ENCODE measurements at places on chromosomes 1 and 21. TPM values are rescaled to one million over a fixed set of nuclear protein-coding genes. Genes with fewer than 3 reads are reported as not detected.
A peak's percentile ranks its signal among the peaks of the same experiment; 100 is the strongest.

EVA1C gene
- 21.8 TPM for total RNA-seq

TMEM82 gene
- total RNA-seq = not detected

PAQR6 gene
- 1.4 TPM for total RNA-seq

DNA sequence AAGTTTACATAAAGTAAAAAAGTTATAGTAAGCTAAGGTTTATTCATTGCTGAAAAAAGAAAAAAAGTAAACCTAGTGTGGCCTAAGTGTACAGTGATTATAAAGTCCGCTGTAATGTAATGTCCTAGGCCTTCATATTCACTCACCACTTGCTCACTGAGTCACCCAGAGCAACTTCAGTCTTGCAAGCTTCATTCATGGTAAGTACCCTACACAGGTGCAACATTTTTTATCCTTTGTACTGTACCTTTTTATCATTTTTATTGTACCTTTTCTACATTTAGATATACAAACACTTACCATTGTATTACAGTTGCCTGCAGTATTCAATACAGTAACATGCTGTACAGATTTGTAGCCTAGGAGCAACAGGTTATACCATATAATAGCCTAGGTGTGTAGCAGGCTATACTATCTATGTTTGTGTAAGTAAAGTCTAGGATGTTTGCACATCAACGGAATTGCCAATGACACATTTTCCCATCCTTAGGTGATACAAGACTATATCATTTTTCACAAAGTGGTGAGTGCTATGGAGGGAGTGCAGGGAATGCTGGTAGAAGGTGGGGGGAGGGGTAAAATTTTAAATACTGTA is 58.0 kb upstream of the DMRTA2 start:
- H3K4me3 ChIP-seq = no peak overlapping the region
- no peaks in the 10 kb centered on the region for H3K27me3 ChIP-seq
- DNase-seq = no peak
- no peaks in the 10 kb centered on the region for H3K4me1 ChIP-seq
- no peaks in the 10 kb centered on the region for H3K36me3 ChIP-seq
- no peak overlapping the region for H3K27ac ChIP-seq

CYP4Z1 gene
- total RNA-seq = 0.47 TPM

DNA sequence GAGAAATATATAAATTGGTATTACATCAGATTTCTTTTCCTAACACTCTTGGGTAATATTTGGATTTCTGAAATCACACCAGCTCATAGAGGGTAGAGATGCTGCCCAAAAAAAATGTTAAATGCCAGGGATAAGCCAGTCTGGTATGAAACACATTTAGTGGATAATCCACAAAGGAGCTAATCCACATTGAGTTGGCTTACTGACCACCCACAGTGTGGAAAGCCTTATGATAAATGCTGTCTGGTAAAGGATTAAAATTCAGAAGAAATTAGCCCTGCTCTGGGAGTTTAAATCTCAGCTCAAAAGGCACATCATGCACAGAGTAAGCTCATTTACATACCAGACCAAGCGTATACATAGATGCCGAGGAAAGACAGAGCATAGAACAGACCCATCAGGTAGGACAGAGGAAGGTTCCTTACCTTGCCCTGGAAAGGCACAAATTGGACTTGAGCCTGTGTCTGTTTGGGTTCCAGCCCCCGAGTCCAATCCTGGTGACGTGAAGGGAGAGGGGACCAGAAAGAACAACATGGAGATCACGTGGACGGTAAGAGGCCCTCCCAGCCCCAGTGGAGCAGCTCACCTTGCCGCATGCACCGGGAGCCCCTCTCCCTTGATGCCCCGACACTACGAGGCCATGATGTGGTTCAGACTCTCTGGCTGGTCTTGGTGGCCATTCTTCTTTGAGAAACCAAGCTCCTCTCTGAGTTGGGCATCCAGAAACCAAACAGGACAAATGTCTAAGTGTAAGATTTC is 62.9 kb upstream of the CNTN2 start:
- no peaks in the 10 kb centered on the region for H3K27me3 ChIP-seq
- no peaks in the 10 kb centered on the region for H3K36me3 ChIP-seq
- no peak overlapping the region for H3K4me3 ChIP-seq

DNA sequence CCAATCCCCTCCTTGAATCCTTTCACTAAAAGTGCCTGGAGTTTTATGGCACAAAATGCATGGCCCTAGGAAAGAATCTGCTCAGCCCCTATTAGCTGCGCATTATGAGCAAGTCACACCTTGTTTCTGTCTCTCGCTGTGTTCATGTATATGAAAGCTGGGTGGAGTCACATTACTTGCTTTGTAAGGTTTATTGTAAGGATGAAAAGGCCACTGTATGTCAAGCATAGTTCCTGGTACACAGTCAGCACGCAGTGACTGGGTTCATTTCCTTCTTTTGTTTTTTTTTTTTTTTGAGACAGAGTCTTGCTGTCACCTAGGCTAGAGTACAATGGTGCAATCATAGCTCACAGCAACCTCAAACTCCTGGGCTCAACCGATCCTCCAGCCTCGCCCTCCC is 6.7 kb upstream of the SLC9A1 start:
- no peak overlapping the region for H3K4me3 ChIP-seq
- DNase-seq = no peak
- H3K27ac ChIP-seq = peak overlapping the region; percentile 67
- no peaks in the 10 kb centered on the region for H3K36me3 ChIP-seq

PODN gene
- total RNA-seq = 48.7 TPM

LRRN2 gene
- 2.5 TPM for total RNA-seq

DNA sequence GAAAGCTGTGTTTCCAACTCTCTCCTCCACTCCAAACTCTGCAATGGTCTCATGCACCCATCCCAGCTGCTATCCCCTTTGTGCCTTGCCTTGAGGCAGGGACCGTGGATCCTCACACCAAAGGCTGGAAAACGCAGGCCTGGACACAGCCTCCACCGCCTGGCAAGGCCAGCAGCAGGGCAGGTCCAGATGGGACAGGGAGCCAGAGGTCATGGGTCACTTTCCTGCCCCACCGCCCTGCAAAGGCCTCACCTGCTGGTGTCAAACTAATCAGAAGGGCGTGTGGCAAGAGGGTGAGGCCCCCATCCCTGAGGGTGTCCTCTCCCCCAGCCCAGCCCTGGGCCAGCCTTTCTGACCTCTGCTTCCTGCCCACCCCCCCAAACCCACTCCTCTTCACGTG is 106.3 kb downstream of the PAX7 start:
- no peaks in the 10 kb centered on the region for H3K4me1 ChIP-seq
- no peak overlapping the region for H3K27ac ChIP-seq
- H3K27me3 ChIP-seq = no peaks in the 10 kb centered on the region
- no peaks in the 10 kb centered on the region for H3K36me3 ChIP-seq
- H3K4me3 ChIP-seq = no peak overlapping the region
- DNase-seq = no peak
